DMS79 treated with DMSO at 0.1 percent for 48 hours (cell line): ENCODE measurements at places on chromosomes 7 and 10.
A peak's percentile ranks its signal among the peaks of the same experiment; 100 is the strongest.

- DNase-seq = no peak
These were observed 33.9 kb downstream of the ADRA2A start for GRCh38 chr10:111110771-111111170.

- peak; percentile 23 for DNase-seq
These were observed 271.9 kb downstream of the ADARB2 start for GRCh38 chr10:1465418-1465911.

DNA sequence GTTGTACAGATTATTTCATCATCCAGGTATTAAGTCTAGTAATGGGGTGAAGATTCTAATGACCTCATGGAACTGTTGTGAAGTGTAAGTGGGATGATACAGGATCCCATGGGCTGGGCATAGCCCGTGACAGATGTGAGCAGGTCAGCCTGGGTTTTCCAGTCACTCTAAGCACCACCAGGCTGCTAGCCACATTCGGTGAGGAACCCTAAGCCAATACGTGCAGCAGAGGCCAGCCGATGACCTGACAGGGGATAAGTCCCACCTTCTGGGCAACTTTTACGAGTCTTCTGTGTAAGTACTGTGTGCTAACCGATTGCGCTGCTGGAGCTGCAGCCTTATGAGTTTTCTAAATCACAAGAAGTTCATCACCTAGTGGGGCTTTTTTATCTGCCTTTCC lies 7.3 kb downstream of the ZNF503 start:
- DNase-seq = no peak

GRCh38 chr10:70601746-70602145 lies 795 bp downstream of the PRF1 start:
- no peak for DNase-seq

GRCh38 chr10:60123172-60123571 lies 216.8 kb upstream of the CCDC6 start:
- DNase-seq = no peak

- no peak for DNase-seq
These were observed 136.9 kb downstream of the KCNMA1 start for GRCh38 chr10:77500754-77501151.

DNA sequence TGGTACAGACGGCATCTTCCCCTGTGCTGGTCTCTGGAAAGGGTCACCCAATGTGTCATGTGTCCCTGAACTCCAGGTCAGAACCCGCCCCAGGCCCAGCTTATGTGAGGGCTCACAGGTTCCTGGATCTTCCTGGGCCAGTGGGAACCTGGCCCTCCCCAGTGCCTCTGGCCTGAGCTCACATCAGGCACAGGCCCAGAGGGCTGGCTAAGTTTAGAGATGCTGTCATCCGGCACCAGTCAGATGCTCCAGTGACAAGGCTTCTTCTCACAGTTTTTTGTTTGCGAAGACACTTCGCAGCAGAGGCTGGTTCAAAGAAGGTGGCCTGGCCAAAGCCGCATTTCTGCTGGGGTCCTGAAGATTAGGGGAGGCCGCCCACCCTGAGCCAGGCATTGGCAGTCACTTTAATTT lies 11.8 kb downstream of the CAMK2B start:
- DNase-seq = no peak

DNA sequence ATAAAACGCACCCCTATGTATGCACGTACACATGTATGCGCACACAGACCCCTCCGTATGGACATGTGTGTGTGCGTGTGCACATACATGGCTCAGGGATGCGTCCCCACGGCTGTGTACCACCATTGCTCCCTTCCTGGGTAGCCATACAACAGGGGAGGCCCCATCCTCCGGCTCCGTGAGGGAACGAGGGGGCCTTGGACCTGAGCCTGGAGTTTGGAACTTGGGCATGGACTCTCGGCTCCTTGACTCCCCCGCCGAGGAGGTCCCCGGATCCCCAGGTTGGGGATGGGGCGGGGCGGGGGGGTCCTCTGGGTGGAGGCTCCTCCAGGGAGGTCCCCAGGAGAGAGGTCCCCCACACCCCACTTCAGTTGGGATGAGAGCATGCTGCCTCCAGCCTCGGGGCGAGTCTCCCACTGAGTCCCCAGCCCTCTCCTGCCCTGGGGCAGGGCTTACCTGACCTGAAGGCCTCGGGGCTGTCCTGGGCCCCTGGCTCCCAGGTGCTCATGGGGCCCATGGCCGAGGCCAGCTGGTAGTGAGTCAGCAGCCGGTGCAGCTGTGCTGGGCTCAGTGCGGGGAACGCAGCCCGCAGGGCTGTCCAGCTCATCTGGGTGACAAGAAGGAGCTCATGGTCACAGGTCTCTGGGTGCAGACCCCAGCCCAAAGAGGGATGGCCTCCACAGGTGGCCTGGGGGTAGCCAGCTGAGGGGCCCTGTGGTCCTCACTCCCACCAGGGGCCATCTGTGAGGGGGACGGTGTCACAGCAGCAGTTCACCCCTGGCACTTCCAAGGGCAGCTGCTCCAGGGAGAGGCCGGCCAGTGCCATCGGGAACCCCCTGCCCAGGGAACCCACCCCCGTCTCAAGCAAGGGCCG lies 29.9 kb downstream of the AP5Z1 start:
- DNase-seq = no peak

DNA sequence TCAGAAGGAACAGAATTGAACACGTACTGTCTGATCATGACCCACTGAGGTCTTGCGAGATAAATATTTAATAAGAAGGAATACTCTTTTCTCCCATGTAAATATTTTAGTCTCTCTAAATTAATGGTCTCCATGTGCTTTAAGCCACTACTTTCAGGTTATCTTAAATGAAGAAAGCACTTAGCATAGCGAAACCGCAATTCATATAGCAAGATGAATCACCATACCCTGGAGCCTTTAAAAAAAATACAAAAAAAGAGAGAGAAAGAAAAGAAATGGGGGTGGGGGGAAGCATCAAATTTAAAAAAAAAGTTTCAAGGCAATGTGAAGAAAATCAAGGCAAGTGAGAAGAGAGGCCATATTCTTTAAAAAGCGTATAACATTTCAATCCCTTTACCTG lies 82.5 kb downstream of the CTTNBP2 start:
- DNase-seq = no peak

DNA sequence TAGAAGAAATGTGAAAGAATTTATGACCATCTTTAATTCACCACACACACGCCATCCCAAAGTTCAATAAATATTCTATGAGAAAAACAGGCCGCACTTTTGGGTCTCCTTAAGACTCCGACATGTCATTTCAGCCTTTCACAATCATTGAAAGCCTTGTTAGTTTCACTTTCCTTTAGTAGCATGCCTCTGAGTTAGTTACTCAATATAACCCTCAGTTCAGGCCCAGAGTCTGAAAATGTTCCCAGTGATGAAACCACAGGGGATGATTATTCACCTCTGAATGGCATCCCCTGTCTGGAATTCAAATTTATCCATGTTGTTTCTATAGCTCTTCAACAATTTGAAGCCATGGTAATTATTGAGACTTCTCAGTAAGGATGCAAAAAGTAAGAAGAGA lies 278.1 kb upstream of the NRP1 start:
- DNase-seq = no peak

GRCh38 chr10:12409161-12409560 lies 59.8 kb downstream of the CAMK1D start:
- no peak for DNase-seq

DNA sequence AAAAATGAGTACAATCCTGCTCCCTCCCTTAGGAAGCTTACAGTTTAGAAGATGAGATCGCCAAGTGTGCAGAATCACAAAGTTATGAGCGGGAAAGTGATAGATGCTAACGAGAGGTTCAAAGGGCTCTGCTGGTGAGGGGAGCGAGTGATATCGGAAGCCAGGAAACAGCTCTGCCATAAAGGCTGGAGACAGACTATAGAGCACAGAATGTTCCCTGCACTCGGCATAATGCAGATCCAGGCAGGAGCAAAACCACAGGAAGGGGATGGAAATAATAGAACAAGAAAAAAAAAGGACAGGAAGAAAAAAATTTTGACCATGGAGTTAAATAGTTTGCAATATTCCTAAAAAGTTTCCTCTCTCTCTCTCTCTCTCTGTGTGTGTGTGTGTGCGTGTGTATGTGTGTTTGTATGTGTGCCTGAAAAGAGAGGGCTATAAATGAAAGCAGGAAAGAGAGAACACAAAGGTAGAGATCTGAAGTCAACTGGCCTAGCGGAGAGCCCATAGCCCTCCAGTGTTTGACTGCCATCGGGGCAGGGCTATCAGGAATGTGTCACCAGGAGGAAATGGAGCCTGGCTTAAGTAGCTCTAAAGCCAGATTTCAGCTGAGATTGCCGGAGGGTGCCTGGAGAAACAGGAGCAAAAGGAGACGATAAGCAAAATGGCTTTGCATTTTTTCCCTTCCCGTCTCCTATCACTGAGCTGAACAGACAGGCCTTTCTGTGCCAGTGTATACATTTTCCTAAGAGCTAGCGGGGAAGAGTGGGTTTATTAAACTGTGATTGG lies 175.8 kb upstream of the LYZL1 start:
- DNase-seq = no peak

DNA sequence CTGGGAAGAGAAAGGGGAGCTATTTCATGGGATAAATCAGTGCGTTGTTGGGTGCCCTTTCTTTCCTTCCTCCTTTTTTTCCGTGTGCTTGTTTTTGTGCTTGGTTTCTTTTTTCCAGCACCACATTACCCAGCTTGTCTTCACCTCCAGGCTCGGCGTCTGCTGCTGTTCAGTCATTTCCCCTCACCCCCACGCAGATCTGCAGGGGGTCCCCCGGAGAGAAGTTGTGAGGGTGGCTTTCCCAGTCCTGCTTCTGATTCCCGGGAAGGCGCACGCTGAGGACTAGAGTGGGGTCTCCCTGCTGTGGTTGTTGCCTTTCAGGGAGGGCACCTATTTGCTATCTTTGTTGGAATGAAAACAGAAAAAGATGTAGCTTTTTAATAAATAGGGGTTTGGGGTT lies 1.6 kb downstream of the CAMK1D start:
- DNase-seq = no peak

- no peak for DNase-seq
These were observed 1.1 kb downstream of the ENTPD1 start for GRCh38 chr10:95756809-95757684.

DNA sequence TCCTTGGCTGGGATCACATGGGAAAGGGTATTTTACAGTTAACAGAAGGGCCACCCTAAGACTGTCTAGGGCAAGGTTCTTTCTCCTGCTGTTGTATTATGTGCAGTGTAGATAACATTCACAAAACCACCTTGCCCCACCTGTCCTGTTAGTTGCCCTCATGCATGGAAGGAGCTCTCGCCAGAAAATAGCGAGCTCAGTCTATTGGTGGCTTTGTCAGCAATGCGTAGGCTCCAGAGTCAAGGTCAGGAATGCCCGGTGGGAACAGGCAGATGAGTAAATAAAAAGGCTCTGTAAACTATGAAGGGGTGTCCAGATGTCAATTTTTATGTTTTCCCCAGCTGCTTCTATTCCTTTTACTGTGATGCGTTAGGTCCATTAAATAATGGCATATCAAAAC lies 107.1 kb upstream of the WDR11 start:
- DNase-seq = no peak

GRCh38 chr10:43360086-43360485 lies 11.3 kb upstream of the FXYD4 start:
- DNase-seq = no peak

DNA sequence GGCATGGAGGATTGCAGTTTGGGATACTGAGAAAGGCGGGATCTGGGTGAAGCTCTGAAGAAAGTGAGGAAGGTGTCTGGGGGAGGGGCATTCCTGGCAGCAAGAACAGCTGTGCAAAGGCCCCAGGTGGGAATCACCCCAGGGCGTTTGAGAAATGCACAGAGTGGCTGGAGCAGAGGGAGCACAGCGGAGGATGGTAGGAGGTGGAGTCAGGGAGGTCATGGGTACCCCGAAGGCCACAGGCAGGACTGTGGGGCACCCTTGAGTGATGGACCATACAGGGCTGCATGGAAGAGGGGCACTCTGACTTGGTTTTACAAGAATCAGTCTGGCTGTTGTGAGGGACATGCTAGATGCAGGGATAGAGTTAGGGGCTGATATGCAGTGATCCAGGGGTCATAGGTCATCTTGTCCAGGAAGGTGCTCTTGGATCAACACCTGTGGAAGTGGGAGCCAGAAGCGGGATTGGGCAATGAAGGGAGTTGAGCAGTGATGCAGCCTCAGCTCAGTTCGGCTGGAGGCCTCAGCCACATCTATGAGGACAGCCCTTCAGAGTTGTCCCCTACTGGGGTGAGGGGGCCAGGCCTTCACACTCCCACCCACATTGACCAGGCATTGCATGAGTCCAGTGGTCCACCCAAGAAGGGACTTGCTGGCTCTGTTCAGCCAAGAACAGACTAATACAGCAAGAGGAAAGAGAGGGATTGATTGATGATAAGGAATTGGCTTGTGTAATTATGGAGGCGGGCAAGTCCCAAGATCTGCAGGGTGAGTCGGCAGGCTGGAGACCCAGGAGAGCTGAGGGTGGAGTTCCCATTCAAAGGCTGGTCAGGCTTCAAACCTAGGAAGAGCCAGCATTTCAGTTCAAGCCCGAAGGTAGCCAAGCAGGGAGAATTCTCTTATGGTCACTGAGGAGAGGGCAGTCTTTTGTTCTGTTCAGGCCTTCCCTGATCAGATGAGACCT lies 48.7 kb downstream of the TSPAN15 start:
- no peak for DNase-seq

DNA sequence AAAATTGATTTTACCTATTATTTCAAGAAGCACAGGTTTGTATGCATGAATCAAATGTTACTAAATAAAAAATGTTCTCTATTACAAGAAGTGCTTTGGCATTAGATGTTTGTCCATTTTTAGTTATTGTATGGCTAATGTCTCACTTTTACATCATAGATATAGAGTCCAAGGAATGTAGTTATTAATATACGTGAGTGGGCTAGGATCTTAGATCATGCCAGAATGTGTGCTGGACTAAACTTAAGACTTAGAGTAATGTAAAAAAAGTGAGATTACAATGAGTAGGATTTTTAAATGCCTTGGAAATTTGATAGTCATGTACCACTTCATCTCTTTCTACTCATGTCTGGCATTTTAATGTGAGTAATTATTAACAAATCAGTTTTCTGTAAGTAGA lies 196.6 kb downstream of the ARL4A start:
- no peak for DNase-seq

GRCh38 chr7:80316811-80317210 lies 182.2 kb downstream of the GNAI1 start:
- DNase-seq = no peak

DNA sequence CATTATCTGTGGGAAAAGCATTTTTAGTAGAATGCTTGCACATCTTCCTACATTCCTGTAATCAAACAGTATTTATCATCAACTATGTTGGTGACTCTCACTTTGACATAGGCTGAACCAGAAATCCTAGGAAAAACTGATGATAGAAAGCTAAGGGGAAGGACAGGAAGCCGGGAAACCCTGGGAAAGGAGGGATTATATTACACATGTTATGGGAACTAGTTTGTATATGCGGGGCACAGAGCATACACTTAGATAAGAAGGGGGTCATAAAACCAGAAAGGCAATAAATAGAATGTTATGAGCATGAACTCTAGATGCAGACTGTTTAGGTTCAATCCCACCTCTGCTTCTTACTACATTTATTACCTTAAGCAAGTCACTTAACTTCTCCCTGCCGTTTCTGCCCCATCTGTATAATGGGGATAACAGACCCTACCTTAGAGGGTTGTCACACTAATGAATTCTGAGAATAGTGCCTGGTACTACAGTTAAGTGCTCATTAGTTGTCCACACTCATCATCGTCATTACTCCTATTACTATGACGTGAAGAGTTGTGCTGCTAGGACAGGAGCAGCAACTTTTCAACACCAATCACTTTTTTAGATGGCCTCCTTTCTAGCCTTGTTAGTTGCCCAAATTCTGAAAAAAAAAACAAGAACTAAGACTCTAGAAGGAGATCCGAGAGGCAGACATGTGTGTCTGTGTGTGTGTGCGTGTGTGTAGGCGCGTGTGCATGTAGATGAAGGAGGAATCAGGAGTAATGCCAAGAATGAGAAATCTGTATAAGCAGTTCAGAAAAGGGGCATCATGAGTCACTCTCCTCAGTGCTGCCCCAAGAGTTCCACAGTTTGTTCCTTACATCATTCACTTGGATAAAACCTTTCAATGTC lies 52.2 kb downstream of the KMT2C start:
- no peak for DNase-seq
